ENCODE measurements at places on chromosomes 1 and 21.
A peak's percentile ranks its signal among the peaks of the same experiment; 100 is the strongest.

DNA sequence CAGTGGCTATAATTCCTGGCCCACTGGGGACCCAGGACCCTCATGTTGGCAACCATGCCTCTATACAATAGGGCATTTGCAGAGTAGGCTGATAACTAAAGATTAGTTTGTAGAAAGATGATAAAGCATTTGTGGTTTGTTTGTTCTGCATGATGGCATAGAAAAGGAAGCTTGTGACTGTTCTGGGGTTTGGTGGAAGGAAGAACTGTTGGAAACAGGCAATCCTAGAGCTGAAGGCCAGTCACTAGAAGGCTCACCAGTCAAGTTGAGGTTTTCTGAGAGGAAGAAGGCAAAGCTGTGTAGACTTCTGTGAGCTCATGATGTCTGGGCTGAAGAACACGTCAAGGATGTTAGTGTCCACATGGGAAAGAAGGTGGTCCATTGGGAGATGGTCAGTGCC is 140.3 kb upstream of the VANGL1 start:
- DNase-seq, result no peak

DNA sequence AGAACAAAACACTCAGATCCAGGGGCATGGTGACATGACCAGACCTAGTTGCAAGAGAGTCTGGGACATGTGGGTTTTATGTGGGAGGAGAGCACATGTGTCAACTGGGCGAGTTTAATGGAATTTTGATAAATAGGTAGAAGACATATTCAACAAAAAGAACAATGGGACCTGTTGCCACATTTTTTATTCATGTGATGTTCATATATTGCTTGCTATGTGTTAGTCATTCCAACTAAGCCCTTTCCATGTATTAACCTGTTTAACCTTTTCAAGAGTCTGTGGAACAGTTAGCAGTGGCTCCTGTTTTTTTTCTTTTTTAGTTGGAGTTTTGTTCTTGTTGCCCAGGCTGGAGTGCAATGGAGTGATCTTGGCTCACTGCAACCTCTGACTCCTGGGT is 30.1 kb upstream of the CSF3R start:
- no peak for DNase-seq

- DNase-seq, result no peak
These were observed 25.9 kb upstream of the IL19 start for GRCh38 chr1:206744683-206745082.

DNA sequence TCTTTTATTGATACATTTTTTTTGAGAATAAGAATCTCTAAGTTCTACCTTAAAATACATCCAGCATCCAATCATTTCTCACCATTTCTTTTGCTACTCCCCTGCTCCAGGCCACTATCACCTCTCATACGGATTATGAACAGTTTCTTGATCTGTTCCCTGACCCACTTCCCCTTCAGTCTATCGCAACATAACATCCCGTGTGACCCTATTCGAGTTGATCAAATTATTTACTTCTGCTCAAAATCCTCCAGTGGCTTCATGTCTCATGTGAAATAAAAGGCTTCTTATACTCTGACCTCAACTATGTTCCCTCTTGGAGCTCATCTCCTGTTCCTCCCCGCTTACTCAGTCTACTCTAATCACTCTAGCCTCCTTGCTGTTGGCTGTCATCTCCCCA is 5.2 kb downstream of the ALG14 start:
- no peak for DNase-seq

DNA sequence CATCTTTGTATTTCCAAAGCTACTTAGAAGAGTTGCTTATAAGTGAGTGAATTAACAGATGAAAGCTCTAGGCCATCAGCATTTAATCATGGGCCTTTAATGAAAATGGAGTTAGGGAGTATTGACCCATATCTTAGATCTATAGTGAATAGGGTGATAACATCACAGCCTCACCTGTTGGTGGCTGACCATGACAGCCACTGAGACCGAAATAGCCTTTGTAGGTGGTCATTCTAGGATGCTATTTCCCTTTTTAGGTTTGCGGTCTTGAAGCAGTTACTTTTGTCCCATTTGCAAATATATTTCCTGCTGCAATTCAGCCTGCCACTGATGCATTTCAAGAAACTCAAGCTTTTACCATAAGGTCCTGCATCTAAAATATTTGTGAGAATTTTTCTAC is 410.1 kb upstream of the LYPLAL1 start:
- DNase-seq, result no peak

DNA sequence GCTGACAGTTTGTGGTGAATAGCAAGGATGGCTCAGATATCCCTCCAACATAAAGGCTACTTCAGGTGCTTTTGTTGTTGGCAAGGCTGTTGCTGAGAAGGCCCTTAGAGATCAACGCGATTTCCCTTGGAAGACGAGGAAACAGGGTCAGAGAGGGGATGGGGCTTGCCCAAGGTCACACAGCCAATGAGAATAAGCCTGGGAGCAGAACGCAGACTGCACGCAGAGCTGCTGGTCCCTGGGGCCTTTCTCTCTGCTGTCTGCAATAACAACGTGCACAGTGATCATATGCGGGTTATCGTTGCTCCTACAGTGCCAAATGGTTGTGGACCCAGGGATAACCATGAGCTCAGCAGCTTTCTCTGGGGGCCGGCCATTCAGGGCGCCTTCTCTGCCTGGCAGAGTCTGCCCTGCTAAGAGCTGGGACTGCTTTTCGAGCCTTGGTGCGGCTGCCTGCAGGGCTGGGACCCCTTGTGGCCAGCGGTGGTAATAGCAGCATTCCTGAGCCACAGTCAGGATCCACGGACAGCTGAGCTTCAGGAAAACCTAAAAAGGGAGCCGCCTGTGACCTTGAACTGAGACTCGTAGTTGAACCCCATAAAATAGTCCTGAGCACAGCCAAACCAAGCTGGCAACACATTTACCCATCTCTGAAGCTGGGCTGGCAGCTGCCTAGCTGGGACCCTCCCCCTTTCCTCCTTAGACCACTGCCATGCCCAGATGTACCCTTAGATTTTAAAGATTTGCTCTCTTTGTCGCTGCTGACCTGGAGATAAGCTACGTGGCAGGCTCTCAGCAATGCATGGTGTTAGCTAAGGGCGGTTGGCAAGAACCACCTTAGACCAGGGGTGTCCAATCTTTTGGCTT is 39.8 kb downstream of the HTR6 start:
- DNase-seq, result peak; percentile 81

- no peak for DNase-seq
These were observed 23.6 kb upstream of the KIRREL1 start for GRCh38 chr1:157969697-157970485.

- peak; percentile 78 for DNase-seq
These were observed 54.5 kb upstream of the PTGFRN start for GRCh38 chr1:116855191-116855619.

DNA sequence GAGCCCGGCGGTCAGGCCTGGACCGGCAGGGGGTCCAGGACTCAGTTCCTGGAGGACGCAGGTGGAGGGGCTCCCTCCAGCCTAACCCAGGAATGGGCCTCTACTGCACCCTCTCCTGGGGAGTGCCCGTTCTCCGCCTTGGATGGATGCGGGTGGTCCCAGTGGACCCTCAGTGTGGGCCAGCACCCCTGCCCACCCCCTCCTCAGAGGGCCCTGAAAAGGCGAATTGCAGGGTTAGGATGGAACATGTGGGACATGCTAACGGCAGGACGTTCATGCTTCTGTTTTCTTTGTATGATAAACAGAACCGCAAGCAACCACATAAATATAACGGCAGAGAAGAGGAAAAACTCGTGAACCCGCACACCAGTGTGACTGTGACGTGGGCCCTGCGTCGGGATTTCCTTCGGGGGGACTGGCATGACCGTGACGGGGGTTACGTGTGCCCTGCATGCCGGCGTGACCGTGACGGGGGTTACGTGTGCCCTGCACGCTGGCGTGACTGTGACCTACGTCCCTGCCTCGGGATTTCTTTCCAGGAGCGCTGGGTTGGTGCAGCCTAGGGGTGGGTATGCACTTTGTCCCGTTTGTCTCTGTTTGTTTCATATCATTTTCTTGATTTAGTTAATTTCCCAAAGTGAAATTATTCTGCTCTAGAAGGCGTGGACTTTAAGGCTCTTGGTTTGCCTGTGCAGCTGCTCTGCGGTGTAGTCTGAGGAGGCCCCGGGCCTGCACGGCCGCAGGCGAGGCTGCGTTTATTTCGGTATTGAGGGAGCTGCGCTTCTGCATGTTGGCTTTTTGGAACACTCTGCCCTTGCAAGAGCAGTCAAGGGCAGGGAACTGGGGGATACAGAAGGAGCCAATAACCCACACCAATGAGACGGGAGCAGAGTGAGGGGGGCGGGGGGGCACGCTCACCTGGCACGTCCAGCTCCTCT is 3.1 kb downstream of the FTCD start:
- DNase-seq, result peak; percentile 63

DNA sequence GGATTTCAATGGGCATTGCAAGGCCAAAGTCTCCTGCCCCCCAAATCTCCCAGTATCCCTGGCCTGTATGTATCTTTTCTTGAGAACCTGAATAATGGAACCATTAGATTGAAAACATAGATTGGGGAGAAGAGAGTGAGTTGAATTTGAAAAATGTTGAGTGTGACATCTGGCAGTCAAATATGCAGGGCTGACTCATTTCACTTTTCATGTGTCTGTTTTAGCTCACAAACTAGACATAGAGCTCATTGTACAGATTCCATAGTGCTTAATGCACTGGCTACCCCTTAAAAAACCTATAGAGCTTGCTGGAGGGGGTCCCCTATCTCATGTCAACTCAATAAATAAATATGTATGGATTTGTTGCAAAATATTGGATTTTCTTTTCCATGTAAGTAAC is 30.8 kb downstream of the DDR2 start:
- DNase-seq, result no peak

DNA sequence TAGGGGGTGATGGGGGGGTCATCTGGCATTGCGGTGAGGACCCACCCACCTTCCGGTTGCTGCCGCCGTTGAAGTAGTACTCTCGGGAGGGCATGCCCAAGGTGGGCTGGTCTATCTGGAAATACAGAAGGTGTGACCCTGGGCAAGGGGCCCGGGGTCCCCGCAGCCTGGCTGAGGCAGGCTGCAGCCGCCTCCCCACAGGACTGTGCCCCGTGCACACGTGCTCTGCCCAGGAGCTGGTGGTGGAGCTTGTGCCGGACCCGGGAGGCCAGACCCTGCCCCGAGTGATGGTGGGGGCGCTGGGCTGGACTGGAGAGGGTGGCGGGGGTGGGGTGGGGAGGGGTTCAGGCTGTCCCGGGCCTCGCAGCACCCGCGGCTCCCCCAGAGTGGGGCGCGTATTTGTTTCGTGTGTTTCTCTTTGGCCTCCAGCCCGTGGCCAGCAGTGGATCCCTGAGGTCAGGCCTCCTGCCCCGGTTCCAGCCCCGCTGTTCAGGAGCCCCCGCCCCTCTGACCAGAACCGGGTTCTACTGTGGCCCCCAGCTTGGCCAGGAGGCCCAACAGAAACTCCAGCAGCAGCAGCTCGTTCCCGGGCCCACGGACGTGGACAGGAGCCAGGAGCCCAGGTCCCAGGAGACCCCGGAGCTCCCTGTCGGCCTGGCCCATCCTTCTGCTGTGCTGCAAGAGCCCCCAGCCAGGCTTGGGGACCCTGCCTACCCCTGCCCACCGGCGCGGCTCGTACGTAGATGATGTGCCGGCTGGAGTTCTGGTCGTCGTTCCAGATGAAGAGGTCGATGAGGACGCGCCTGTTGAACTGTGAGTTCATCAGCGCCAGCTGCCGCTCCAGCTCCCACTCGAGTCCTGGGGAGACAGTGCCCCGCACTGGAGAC is 19.2 kb downstream of the PRXL2B start:
- DNase-seq, result peak; percentile 53

DNA sequence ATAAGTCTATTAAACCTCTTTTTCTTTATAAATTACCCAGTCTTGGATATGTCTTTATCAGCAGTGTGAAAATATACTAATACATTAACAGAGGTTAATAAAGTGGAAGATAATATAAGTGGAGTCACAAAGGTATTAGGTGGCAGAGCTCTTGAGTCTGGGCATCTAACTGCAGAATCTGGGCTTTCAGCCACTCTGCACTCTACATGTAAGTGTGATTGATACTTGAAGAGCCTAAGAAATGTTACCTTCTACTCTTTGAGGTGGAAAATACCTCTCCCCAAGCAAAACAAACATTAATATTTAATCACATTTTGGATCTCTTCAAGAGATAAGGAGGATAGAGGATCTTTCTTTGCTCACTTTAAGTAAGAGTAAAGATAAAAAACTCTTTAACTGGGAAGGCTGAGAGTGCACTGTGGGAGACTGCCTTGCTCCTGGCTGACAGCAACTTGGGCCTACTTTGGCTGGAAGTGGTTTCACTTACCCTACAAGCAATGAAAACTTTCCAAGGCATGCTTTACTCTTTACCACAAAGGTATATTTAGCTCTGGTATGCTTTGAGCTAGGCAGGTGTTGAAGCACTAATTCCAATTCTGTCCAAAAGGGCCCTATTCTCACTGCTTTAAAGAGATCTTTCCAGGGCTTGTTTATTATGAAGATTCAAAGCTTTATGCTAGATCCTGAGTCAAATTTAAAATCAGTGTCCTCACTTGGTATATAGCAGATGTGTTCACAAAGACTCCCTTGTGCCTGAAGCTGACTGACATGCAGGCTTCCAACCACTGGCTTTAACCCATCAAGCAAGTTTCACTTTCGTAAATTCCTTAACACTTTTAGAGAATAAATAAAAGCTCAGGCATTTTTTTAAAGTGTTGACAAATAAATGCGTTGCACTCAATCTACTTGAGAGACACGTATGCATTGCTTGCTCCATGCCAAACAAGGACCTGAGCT is 245.3 kb upstream of the ZP4 start:
- no peak for DNase-seq

DNA sequence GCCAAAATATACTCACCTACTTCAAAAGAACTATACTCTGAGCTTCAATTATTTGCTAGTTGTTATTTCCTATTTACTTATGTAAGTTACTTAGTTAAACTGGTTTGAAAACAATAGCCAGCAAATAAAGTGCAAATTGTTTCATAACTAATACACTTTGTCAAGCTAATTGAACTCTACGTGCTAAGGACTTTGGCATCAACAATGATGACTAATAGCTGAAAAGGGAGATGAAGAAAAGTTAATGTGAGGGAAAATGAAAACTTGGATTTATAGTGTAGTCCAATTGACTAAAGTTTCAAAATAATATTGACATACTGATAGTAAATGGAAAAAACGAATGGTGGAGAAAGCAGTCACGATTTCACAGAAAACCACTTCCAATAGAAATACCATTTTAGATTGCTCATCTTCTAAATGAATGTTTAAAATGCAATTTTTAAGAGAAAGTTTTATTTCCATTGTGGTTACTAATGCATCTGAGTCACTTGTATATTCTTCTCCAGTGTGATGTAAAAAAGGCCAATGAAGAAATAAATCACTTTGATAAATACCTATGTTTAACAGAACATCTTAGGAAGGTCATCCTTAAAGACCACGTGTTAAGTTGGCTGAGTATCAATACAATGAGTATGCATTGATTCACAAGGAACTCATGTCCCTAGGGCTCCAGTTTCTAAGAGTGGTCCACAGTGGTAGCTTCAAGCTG is 455.2 kb downstream of the LTN1 start:
- DNase-seq, result no peak

DNA sequence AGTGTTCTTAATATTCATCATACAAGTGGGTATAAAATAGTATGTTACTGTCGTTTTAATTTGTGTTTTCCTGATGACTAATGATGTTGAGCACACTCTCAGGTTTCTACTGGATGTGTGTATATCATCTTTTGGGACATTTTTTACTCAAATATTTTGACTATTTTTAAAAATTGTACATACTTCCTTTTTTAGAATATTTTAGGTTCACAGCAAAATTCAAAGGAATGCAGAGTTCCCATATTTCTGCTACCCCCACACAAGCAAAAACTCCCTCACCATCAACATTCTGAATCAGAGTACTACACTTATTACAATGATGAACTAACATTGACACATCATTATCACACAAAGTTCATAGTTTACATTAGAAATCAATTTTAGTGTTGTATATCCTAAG is 114.5 kb downstream of the DPYD start:
- DNase-seq, result no peak

GRCh38 chr1:60101516-60101915 is 27.9 kb upstream of the C1orf87 start:
- DNase-seq, result no peak

All from aorta (tissue), 5 donors.